ENCODE measurements at places on chromosomes 16 and 17.
A peak's percentile ranks its signal among the peaks of the same experiment; 100 is the strongest.

- no peak for DNase-seq
These were observed 605.0 kb downstream of the WWOX start for GRCh38 chr16:78704416-78704815.

DNA sequence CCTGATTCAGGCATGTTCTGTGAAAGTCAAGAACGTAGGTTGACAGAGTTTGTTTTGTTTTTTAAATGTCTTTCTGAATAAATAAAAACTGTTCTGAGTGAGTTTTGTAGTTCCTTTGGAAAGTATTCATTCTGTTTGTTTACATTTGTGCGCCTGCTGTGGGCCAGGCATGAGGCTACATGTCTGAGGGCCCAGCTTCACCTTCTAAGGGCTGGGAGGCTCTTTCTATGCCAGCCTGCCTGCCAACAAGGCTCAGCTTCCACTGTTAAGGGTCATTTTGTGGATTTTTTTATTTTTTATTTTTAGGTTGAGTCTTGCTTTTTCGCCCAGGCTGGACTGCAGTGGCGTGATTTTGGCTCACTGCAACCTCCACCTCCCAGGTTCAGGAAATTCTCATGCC is 6.1 kb downstream of the WWOX start:
- no peak for DNase-seq

DNA sequence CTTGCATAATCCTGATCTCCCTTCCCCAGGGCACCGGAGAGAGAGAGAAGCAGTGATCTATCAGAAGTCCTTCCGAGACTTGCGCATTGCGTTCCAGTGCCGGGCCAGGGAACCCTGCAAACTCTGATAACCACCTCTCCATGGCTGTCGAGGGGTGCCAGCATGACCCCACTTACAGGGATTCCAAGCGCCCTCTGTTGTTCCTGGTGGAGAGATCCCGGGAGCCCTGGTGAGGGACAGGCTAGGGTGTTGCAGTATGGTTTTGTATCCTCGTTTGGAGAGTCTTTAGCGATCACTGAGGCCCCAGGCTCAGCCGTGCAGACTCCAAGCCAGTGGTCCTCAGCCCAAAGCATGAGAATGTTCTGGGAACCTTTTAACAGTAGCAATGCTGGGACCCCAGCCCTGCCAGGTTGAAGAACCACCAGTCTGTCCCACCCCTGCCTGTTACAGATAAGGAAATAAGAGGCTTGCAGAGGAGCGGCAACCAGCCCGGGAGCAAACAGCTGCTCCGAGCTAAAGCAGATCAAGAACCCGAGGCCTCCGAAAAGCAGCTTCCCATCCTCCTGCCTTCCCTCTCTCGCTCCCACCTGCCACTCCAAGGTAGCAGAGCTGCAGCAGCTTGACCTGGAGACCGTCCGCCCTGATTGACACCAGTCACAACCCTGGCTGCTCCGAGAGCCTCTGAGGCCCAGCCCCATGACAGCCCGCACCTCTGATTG is 150.3 kb upstream of the RPL38 start:
- no peak for DNase-seq

DNA sequence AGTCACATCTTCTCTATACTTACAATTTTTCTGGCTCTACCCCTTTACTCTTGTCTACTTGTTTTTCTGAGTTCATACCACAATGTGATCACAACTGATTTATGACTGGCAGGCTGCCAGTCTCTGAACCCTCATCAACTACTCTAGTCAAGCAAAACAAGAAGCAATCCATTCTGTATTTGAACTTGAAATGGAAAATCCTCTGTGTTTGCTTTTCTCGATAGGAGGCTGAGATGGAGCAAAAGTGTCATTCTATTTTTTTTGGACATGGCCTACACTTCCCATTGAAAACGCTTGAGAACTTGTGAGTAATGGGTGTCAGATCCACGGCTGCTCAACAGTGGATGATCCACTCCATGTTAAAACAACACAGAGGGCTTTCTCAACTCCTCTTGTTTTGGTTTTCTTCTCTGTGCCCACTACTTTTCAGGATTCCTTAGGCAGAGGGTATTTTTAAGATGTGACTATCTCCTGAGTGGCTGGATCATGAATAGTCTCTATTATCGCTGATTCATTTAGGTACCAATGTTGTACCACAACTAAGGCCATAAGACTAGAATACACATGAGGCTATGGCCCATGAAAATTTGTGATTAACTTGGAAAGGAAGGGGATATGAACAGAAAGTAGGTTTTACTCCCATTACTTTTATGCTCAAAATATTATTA is 11.7 kb downstream of the TMEM100 start:
- no peak for DNase-seq

- no peak for DNase-seq
These were observed 60.2 kb downstream of the ABCC6 start for GRCh38 chr16:16163109-16163508.

DNA sequence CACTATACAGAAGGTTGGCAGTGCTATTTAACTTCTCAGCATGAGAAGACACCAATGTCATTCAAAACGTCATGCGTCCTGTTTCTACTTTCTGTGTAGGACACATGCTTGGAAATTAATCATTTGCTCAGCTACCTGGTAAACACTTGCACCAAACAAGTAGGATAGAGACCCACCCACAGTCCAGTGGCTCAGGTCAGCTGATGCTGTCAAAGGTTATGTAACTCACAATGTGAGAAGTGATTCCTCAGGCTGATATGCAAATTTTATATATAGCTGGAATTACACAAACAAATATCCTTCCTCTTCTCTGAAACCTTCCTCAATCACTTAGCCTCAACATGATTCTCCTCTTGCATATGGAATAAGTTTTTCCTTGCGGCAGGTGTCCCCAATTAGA is 59.6 kb downstream of the ZZEF1 start:
- DNase-seq = no peak

DNA sequence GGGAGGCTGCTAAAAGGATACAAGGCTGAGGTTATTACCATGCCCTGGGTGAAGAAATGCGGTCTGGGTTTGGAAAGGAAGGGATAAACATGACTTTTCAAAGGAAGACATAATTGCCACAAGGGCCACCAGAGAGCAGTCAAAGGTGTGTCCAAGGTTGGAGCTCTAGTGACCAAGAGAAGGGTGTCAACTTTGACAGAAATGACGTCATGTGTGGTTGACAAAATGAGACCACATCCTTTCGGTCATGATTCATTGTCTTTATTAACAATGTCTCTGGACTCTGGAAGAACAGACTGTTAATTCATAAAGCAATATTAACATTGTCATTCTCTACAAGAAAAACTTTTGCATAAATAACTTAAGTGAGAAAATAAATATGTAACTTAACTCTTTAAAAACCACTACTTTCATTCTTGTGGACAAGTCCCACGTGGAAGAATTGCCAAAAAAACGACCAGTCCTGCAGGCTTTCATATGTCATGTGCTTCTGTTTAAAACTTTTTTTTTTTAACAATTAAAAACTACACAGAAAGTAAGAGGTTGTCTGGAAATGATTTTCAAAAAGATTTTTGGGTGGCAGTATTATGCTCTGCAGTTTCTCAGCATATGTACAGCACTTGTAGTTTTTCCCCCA is 5.0 kb downstream of the SOST start:
- peak; percentile 67 for DNase-seq

DNA sequence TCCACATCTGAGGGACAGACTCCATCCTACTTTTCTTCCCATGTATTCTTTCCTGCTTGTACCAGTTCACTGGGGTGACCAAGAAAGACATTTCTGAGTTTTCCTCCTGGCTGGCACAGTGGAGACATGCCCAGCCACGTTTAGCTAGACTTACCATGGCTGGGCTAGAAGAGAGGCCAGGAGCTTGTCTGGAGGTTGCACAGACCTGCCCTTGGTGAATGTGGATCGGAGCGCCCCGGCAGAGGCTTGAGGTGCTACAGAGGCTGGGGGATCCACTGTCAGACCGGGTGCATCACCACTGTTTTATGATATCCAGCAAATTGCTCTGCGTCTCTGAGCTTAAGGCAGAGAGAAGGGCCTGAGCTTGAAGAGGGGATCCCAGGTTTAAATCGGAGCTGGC is 3.5 kb downstream of the IL4R start:
- DNase-seq = no peak

- DNase-seq = no peak
These were observed 79.5 kb upstream of the RPL38 start for GRCh38 chr17:74123866-74124444.

GRCh38 chr16:63129411-63130125 is 1093.3 kb upstream of the CDH8 start:
- DNase-seq = no peak

GRCh38 chr16:69407702-69408323 is 16.6 kb upstream of the CYB5B start:
- no peak for DNase-seq

- no peak for DNase-seq
These were observed 299.6 kb upstream of the CCL2 start for GRCh38 chr17:33955461-33955860.

DNA sequence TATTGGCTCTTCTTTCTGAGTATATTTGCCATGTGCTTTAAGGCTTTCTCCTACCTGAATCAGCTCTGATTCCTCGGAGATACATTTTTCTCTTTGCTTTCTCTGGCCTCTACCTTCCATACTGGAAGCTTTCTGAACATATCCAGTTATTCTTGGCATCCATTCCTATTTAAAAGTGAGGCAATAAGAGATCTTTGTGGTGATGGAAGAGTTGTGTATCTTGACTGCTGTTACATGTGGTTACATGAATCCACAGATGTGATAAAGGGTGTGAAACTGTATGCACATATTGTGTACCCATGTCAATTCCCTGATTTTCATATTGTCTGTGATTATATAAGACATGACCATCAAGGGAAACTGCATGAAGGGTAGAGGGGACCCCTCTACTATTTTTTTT is 24.4 kb downstream of the UBE2O start:
- DNase-seq = no peak

GRCh38 chr16:23504076-23504452 is 6.2 kb downstream of the GGA2 start:
- DNase-seq = peak; percentile 67

DNA sequence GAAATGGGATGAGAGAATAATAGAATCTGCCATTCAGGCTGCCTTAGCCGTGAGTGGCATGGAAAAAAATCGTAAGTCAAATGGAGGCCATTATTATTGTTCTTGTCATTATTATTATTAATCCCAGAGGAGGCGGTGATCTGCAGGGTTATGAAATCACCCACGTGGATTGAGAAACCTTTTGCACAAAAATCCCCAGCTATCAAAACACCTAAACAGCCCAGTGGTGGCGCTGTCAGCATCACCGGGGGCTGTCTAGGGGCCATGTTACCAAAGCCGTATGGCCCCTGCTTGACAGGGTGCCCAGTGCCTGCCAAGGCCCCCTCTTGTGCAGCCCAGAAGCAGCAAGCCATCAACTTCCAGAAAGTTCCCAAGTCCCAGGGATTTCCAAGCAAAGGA is 25.2 kb downstream of the CNGB1 start:
- DNase-seq = no peak

GRCh38 chr16:49489686-49490320 is 116.2 kb downstream of the C16orf78 start:
- DNase-seq = no peak

- DNase-seq = peak; percentile 68
These were observed 193.4 kb downstream of the FOXL1 start for GRCh38 chr16:86771506-86772460.

GRCh38 chr17:17090642-17091103 is 48.4 kb downstream of the MPRIP start:
- peak; percentile 72 for DNase-seq

GRCh38 chr17:72397687-72398086 is 276.9 kb downstream of the SOX9 start:
- no peak for DNase-seq

- DNase-seq = peak; percentile 22
These were observed 144.6 kb upstream of the PLCG2 start for GRCh38 chr16:81634380-81635062.

DNA sequence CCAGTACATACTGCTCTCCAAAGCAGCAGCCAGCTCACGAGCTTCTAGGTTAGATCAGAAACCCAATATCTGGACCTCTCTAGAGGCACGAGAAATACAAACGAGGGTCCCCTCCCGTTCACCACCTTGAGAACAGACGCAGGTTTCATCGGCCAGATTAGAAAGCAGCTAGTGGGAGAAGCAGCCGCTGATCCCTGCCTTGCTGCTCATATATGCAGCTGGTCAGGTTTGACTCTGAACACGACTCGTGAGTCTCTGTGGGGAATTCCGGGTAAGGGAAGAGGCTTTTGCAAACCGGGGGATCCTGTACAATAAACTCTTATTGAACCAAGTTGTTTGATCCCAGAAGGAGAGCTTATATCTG is 1.6 kb downstream of the VAT1L start:
- DNase-seq = no peak

DNA sequence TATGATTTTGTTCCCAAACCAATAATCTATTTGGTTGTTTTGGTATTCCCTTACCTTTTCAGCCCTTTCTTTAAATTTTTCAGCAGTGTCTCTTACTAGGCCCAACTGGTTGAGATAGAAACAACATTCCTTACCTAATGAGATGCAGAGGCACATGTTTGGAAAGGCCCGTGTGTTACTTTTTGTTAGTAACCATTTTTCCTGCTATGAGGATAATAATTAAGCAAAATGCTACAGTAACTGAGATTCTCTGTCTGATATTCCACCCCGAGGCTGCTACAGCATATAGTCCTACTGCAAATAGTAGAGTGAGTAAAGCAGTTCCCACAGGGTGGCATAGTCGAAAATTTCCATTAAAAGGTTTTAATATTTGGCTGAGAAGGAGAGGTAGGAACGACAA is 10.0 kb upstream of the B4GALNT2 start:
- peak; percentile 45 for DNase-seq

GRCh38 chr16:12511708-12512107 is 292.0 kb downstream of the CPPED1 start:
- no peak for DNase-seq

DNA sequence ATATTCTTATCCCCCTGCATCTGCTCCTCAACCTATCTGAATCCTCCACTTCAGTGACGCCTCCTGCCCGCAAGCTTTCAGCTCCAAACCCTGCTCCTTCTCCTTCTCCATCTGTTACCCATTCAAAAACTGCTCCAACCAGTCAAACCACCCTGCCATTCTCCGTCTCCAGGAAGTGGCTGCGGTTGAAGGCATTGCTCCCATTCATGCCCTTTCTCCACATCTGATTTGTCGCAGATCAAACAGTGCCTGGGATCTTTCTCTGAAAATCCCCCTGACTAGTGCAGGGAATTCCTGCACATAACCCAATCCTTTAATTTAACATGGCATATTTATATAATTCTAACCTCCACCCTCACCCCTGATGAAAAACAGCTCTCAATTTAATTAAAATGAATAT is 56.3 kb downstream of the SLFN5 start:
- peak; percentile 51 for DNase-seq

- peak; percentile 9 for DNase-seq
These were observed 73.9 kb upstream of the ASIC2 start for GRCh38 chr17:33366960-33367359.

DNA sequence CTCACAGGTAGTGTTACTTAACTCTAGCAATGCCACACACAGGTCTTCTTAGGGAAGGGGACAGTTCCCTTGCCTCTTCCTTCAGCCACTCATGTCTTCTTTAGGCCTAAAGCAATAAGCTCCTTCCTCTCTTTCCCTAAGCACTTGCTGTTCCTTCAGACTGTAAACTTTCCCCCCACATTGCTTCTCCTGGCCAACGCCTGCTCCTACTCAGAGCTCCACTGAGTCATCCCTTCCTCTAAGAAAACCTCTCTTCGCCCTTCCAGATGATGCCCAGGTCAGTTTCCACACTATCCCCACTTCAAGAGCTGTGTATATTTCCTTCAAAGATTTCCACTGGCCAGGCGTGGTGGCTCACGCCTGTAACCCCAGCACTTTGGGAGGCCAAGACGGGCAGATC is 12.5 kb upstream of the EPOP start:
- no peak for DNase-seq

- no peak for DNase-seq
These were observed at the start of gene CD300LD for GRCh38 chr17:74592087-74592990. CD300LD (minus strand) TSS chr17:74592283; CDS start chr17:74592202, 81 bp downstream.

All from kidney tubule cell (primary cell).